ENCODE measurements at places on chromosomes 1 and 21. TPM values are rescaled to one million over a fixed set of nuclear protein-coding genes. Genes with fewer than 3 reads are reported as not detected.

CELA2A gene
- polyA plus RNA-seq = 0.84 TPM

HSD3B2 gene
- polyA plus RNA-seq = not detected

BRINP3 gene
- 4.6 TPM for polyA plus RNA-seq

ROR1 gene
- 9.5 TPM for polyA plus RNA-seq

SLC44A3 gene
- 4.6 TPM for polyA plus RNA-seq

OR6K6 gene
- not detected for polyA plus RNA-seq

PKP1 gene
- 11.1 TPM for polyA plus RNA-seq

NGF gene
- 2.5 TPM for polyA plus RNA-seq

PRDX6 gene
- 561 TPM for polyA plus RNA-seq

TSPAN1 gene
- polyA plus RNA-seq = not detected

LYSMD1 gene
- 12.2 TPM for polyA plus RNA-seq

FMO1 gene
- polyA plus RNA-seq = 7.0 TPM

All from hindlimb muscle (tissue), 1 donor.